ENCODE measurements at places on chromosomes 16 and 17. TPM values are rescaled to one million over a fixed set of nuclear protein-coding genes. Genes with fewer than 3 reads are reported as not detected.

DNA sequence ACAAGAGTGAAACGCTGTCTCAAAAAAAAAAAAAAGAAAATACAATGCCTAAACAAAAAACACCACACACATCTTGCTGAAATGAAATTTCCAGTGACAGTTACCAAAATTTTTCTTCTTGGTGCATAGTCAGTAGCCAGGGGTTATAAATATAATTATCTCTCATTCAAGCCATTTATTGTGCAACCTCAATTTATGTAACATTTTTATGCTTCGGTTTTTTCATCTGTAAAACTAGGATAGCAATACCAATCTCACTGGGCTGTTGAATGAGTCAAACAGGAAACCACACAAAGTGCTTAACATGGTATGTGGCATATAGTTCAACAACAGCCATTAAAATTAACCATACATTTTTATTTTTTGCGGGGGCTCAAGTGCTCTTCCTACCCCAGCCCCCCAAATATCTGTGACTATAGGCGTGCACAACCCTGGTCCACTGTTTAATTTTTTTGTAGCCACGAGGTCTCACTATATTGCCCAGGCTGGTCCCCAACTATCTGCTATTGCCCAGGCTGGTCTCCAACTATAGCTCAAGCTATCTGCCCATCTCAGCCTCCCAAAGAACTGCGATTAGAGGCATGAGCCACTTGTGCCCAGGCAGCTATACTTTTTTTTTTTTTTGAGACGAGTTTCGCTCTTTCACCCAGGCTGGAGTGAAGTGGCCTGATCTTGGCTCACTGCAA lies 2.6 kb downstream of the COG4 start:
- H3K27me3 ChIP-seq = no peaks in the 10 kb centered on the region
- H3K36me3 ChIP-seq = peaks cover 24% of the 10 kb centered on the region
- no peak overlapping the region for H3K4me3 ChIP-seq
- H3K4me1 ChIP-seq = peaks cover 15% of the 10 kb centered on the region
- H3K27ac ChIP-seq = no peak overlapping the region

DNA sequence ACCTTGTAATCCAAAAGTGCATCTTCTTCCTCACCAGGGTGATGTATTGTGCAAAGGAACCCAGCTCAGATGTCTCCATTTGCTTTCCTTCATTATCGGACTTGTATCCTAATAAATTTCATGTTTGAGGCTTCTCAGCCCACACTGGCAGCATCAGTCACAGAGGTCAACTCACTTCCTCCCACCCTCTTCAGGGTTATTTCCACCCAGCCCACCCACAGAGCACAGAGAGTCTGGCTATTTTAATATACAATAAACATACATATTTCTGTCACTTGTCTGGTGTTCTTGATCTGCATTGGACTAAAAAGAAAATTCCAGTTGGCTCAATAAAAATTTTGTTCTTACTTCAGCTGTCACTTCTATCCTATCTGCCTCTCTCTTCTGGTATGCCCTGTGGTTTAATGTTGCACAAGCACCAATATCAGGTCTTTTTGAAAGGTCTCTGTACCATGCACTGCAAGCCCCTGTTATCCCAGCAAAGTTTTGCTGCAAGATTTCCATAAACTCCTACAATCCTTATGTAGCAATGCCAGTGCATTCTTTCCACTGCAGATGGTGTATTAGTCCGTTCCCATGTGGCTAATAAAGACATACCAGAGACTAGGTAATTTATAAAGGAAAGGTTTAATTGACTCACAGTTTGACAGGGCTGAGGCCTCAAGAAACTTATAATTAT lies 201.8 kb downstream of the CDH11 start:
- H3K27me3 ChIP-seq = peaks cover 8% of the 10 kb centered on the region
- peaks cover 16% of the 10 kb centered on the region for H3K4me1 ChIP-seq
- peaks cover 3% of the 10 kb centered on the region for H3K36me3 ChIP-seq
- DNase-seq = no peak
- H3K4me3 ChIP-seq = no peak overlapping the region

PRSS8 gene
- total RNA-seq = 78.8 TPM

KRTAP4-1 gene
- not detected for total RNA-seq

- peaks cover 4% of the 10 kb centered on the region for H3K36me3 ChIP-seq
- H3K4me1 ChIP-seq = 0 out of 2 replicates have a peak, but pooled peaks cover 3% of the 10 kb centered on the region
- no peak overlapping the region for H3K4me3 ChIP-seq
- DNase-seq = no peak
These were observed 298.6 kb upstream of the PSMD7 start for GRCh38 chr16:73997971-73998370.

GRCh38 chr16:27313422-27314160 lies at the start of gene IL4R:
TSS of gene IL4R (plus strand) at chr16:27313974. CDS start at chr16:27340204, 26,230 bp downstream.
- peak; percentile 58 for DNase-seq
- no peaks in the 10 kb centered on the region for H3K36me3 ChIP-seq
- H3K4me3 ChIP-seq = peak within 1 kb of the TSS; percentile 81
- no peak within 1 kb of the TSS for H3K27ac ChIP-seq
- peaks cover 3% of the 10 kb centered on the region for H3K27me3 ChIP-seq
- H3K4me1 ChIP-seq = peaks cover 28% of the 10 kb centered on the region

ALOX15B gene
- total RNA-seq = 0.73 TPM

DNA sequence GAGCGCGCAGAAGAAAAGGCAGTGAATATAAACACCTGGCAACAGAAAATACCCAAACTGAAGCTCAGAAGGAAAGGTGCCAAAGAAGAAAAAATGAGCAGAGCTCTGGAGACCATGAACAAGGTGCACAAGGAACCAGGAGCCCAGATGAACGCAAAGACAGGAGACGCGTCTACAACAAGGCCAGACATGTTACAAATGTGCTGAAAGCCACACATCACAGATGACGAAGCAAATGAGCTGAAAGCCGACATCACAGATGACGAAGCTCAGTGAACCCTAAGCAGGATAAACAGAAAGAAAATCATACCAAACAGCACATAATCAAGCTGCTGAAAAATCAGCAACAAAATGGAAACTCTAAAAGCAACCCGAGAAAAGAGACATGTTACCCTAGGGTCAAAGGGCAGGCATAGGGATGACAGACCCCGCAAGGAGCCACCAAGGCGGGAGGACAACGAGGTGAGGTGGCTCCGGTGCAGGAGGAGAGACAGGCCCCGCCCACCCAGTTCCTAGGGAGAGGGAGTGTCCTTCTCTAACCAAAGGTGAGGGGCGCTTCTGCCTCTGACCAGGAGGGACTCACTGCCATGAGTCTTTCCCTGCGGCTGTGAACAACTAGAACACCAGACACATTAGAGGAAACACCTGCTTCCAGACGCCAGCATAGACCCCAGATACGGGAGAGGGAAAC lies 39.1 kb downstream of the CCDC57 start:
- H3K27me3 ChIP-seq = peaks cover 98% of the 10 kb centered on the region
- peaks cover 32% of the 10 kb centered on the region for H3K4me1 ChIP-seq
- peak overlapping the region; percentile 51 for H3K4me3 ChIP-seq
- peak; percentile 38 for DNase-seq
- no peak overlapping the region for H3K27ac ChIP-seq
- H3K36me3 ChIP-seq = peaks cover 42% of the 10 kb centered on the region

OTOA gene
- total RNA-seq = 0.07 TPM

DNA sequence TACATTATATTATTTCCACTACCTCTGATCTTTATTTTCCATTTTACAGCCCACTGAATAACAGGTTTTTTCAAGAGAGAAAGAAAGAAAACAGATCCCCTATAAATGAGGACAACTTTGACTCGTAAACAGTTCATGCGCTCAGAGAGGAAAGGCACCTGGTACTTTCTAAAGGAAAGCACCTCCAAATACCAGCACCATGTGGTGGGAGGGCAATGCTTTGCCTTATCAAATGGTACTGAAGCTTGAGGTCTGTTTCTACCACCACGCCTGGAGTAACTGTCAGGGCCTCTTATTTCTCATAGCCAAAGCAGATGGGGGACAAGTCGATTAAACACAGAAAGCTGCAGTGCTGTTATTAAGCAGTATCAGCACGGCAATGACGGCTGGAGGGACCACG lies 510.3 kb upstream of the ZFHX3 start:
- no peaks in the 10 kb centered on the region for H3K27me3 ChIP-seq
- H3K4me1 ChIP-seq = peaks cover 18% of the 10 kb centered on the region
- no peak overlapping the region for H3K27ac ChIP-seq
- no peak overlapping the region for H3K4me3 ChIP-seq
- DNase-seq = no peak
- H3K36me3 ChIP-seq = no peaks in the 10 kb centered on the region

DNA sequence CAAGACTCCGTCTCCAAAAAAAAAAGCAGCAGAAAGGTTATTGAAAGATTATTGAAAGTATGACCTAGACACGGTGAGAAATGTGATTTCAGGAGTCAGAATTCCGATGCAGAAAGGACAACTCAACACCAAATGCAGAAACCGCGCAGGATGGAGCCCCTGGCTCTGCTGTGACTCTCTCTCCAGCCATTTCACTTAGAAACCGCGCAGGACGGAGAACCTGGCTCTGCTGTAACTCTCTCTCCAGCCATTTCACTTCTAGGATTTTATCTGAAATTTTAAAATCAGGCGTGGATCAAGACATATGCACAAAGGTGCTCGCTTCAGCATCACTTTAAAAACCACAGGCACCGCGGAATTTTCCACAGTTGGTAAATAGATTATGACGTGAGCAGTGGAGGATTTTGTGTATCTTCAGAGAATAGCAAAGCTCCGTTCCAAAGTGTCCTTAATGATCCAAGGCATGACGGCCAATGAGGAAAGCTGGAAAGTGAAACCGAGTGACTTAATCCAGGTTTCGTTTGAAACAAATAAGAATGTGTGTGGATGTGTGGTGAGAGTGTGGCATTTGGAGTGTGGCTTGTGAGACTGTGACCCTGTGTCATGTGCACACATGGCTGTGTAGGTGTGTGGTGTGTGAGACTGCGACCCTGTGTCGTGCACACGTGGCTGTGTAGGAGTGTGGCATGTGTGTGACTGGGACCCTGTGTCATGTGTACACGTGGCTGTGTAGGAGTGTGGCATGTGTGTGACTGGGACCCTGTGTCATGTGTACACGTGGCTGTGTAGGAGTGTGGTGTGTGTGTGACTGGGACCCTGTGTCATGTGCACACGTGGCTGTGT lies 9.5 kb downstream of the UTS2R start:
- H3K4me3 ChIP-seq = no peak overlapping the region
- peaks cover 3% of the 10 kb centered on the region for H3K4me1 ChIP-seq
- no peak overlapping the region for H3K27ac ChIP-seq
- H3K36me3 ChIP-seq = no peaks in the 10 kb centered on the region

GRCh38 chr17:41352597-41353366 lies 2.2 kb upstream of the KRT33A start:
- no peak overlapping the region for H3K4me3 ChIP-seq
- no peaks in the 10 kb centered on the region for H3K36me3 ChIP-seq
- no peak overlapping the region for H3K27ac ChIP-seq
- peaks cover 5% of the 10 kb centered on the region for H3K27me3 ChIP-seq
- no peaks in the 10 kb centered on the region for H3K4me1 ChIP-seq

PRAC2 gene
- total RNA-seq = 8.0 TPM

GRCh38 chr17:44581868-44582267 lies 24.6 kb downstream of the FZD2 start:
- H3K27ac ChIP-seq = no peak overlapping the region
- H3K4me3 ChIP-seq = no peak overlapping the region
- peaks cover 14% of the 10 kb centered on the region for H3K27me3 ChIP-seq

DNA sequence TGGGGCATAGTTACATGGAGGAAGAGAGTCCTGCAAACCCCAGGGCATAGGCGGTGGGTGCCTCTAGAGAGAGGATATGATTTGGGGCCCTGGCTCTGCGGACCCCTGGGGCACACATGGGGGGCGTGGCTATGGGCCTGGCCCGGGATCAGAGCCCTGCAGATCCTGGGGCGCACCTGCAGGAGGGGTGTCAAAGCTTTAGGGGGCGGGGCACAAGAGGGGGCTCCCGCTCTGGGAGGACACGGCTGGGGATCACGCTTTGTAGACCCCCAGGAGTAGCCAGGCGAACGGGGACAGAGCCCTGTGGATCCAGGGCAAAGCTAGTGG lies 497 bp downstream of the BCL7C start:
- peak overlapping the region; percentile 75 for H3K4me3 ChIP-seq
- peak; percentile 48 for DNase-seq
- peaks cover 23% of the 10 kb centered on the region for H3K27me3 ChIP-seq
- no peak overlapping the region for H3K27ac ChIP-seq

MYH1 gene
- not detected for total RNA-seq

DNA sequence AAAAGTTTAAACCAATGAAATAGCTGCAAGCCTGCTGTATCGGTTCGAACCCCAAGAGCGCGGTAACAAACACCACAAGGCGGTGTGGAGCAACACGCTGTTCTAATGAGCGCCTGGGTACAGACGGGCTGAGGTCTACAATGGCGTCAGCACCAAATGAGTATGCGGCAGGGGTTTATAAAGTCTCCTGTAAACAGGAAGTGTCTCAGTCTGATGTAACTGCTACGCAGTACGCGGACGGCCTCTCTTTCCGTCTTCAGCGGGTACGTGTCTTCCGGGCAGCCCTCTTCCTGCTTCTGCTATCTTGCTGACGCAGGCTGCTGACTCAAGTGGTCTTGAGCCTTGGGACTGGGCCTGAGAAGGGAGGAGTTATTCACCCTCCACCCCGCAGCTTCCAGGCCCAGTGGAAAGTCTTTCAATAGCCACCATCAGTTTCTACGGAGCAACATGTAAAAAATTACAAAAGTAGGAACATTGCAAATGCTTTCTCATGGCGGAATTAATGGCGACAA lies 40.5 kb upstream of the KCNJ2 start:
- H3K27ac ChIP-seq = peak overlapping the region; percentile 17
- no peak overlapping the region for H3K4me3 ChIP-seq
- H3K27me3 ChIP-seq = no peaks in the 10 kb centered on the region
- peaks cover 11% of the 10 kb centered on the region for H3K4me1 ChIP-seq
- no peak for DNase-seq
- peaks cover 5% of the 10 kb centered on the region for H3K36me3 ChIP-seq

DNA sequence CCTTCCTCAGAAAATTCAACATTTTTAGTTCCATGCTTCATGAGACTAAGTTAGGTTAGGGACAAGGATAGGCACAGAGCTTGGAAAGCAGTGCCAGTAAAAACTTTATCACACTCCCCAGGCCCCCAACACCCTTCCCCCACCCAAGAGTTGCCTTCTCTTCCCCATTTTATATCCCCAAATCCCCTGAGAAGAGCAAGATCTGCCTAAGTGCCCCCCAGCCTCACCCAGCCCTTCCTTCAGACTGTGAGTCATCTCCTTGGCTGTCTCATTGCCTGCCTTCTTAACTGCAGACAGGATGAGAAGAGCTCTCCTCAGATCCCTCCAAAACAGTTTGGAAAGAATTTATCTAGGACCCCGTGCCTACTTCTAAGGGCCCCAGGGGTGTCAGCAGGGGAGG lies 55.8 kb downstream of the NEUROD2 start:
- no peak for DNase-seq
- H3K27ac ChIP-seq = no peak overlapping the region
- H3K36me3 ChIP-seq = no peaks in the 10 kb centered on the region
- H3K4me3 ChIP-seq = no peak overlapping the region
- peaks cover 10% of the 10 kb centered on the region for H3K4me1 ChIP-seq

Measured in WTC11 (cell line).